ENCODE measurements at places on chromosomes 7 and 10.

GRCh38 chr7:129664029-129665012 is 52.8 kb downstream of the NRF1 start:
- peak; percentile 55 for DNase-seq

DNA sequence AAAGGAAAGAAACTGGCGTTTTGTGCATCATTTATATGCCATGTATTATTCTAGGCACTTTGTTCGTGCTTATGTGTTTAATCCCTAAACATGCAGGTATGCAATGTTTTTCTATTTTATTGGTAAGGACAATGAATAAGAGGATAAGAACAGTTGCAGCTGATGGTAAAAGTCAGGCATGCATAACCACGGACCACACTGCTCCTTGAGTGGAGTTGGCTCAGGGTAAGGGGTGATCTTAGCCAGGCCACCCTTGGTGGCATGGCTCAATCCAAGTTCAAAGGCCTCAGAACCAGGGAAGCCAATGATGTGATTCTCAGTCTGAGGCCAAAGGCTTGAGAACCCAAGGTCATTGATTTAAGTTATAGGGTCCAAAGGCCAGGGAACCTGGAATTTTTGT is 1068.1 kb downstream of the NRG3 start:
- no peak for DNase-seq

DNA sequence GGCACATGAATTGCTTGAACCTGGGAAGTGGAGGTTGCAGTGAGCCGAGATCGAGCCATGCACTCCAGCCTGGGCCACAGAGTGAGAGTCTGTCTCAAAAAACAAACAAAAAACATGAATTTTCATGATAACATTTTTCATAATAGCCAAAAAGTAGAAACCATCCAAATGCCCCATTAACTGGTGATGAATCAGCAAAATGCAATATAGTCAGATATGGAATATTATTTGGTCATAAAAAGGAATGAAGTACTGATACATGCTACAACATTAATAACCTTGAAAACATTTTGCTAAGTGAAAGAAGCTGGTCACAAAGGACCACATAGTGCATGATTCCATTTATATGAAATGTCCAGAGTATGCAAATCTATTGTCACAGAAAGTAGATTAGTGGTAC is 24.5 kb upstream of the VCL start:
- no peak for DNase-seq

GRCh38 chr7:81604808-81605174 is 165.1 kb downstream of the HGF start:
- DNase-seq, result peak; percentile 35

- DNase-seq, result no peak
Observed at GRCh38 chr7:37669818-37670217, 13.7 kb upstream of the GPR141 start.

GRCh38 chr10:30857803-30858202 is 173.9 kb downstream of the ZNF438 start:
- no peak for DNase-seq

- DNase-seq, result peak; percentile 21
Observed at GRCh38 chr7:125316466-125316865, 386.8 kb upstream of the POT1 start.

- peak; percentile 20 for DNase-seq
Observed at GRCh38 chr10:63265222-63265617, 132.1 kb downstream of the NRBF2 start.

DNA sequence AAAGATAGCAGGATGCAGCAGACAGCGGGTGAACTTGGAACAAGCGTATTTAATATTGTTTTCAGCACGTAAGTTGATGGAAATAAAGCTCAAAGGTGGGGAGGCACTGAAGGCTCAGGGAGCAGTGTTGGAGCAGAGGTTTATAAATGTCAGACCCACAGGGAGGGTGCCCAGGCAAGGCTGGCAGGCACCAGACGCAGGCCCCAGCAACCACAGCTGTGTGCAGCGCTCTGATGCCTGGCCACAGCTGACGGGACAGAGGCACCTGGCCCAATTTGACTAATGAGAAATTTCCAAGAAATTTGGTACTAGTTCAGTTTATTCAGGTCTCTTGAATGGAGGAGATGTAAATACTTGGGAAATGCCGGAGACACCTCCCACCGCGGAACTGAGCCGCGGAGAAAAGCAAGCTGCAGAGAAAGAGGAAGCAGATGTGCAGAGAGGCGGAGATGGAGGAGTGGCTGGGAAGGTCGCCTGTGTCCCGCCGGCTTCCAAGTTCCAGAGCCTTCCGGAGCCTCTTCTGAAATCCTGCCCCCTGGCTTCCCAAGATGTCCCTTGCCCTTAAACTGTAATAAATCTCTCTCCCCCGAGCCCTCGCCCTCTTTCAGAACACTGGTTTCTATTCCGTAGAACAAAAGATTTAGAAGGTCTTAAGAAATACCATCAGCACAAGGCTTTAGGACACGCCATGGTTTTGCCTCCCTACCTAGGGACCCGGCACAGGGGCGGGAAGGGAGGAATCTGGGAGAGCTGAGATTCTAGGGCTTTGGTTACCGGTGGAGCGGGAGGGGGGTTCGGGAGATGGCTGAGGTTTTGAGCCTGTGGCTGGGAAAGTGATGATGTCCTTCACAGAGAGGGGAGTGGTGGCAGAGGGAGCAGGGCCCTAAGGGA is 38.4 kb upstream of the PLXNA4 start:
- no peak for DNase-seq

- no peak for DNase-seq
Observed at GRCh38 chr10:12414278-12414989, 65.1 kb downstream of the CAMK1D start.

GRCh38 chr10:99403674-99404073 is 26.8 kb downstream of the GOT1 start:
- no peak for DNase-seq

DNA sequence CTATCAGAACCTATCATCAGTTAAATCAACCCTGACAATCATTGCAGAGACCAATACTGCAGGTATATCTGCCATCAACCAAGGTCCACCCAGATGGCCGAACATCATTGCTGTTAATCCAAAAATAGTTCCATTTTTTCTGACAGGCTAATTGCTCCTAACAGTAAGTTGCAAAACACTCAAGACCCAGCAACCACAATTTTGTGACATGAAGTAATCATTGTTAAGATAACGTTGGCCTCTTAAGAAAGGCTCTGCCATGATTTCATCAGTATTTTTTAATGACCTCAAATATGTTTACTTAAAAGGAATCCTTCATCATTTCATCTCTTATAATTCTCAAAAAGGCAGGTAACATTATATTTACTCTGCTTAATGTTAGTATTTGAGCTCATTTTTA is 553.4 kb upstream of the POM121L12 start:
- no peak for DNase-seq
